ENCODE measurements at places on chromosomes 5 and 9. TPM values are rescaled to one million over a fixed set of nuclear protein-coding genes. Genes with fewer than 3 reads are reported as not detected.

- DNase-seq: peak; percentile 59
Measured at GRCh38 chr5:96807075-96807654, 580 bp downstream of the ERAP1 start.

GRCh38 chr5:53678981-53679660, 118.7 kb downstream of the NDUFS4 start:
- DNase-seq: no peak

DNA sequence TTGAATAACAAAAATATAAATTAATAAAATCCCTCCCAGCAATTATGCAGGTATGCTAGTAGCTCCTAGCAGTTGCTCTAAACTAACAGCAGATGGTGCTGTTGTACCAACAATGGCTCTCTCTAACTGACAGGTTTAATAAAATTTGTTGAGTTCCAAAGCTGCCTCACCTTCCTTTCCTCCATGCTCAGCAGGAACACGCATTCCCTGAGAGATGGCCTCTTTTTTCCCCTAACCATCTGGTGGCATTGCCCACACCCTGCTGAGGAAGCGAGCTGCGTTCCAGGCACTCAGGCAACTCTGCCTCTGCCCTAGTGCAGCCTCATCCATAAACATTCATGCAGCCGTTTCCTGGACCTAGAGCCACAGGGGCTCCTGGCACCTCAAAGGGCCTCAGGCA, 106.2 kb downstream of the KLHL3 start:
- DNase-seq: no peak

GRCh38 chr5:179771311-179771895, 22.4 kb upstream of the LTC4S start:
- no peak for DNase-seq

DNA sequence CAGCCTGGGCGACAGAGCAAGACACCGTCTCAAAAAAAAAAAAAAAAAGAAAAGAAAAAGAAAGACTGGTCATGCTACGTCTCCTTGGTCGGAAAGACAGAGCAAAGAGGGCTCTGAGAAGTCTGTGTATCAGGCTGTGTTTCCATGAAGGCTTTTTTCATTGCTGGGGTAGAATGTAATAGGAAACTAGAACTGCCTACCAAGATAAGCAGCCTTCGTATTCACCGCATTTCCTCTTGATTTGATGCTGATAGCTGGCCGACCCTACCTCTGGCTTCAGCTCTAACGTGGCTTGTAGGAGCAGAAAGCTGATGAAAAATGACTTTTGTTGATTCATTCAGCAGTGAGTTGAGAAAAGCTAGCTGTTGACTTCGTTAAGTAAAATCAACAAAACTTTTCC, 17.4 kb downstream of the SLC1A3 start:
- DNase-seq: no peak

GRCh38 chr9:130018265-130018664, 24.7 kb downstream of the FNBP1 start:
- peak; percentile 58 for DNase-seq

GRCh38 chr9:71965403-71965802, 54.0 kb downstream of the C9orf85 start:
- no peak for DNase-seq

GRCh38 chr9:84447305-84447704, 106.7 kb upstream of the SLC28A3 start:
- no peak for DNase-seq

GRCh38 chr5:55570026-55570425, 35.3 kb upstream of the PLPP1 start:
- DNase-seq: no peak

- no peak for DNase-seq
Measured at GRCh38 chr9:90121762-90122161, 517.0 kb downstream of the GADD45G start.

- DNase-seq: no peak
Measured at GRCh38 chr9:133581011-133581410, 28.2 kb downstream of the FAM163B start.

DNA sequence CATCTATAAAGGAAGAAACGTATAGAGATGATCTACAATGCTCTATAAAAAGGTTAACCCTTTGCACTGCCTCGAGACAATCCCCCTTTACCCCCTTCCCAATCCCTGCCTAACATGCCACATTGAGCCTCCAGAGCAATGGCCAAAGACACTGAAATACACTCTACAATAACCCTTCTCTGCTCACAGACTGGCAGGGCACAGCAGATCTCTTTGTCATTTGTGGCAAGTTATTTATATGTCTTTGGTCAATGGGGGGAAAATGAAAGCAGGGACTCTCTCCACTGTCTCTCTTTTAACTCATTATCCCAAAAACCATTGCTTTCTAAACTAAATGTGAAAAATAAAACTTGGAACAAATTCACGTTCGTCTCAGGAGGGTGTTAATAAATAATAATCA, 51.7 kb downstream of the PTCH1 start:
- no peak for DNase-seq

DNA sequence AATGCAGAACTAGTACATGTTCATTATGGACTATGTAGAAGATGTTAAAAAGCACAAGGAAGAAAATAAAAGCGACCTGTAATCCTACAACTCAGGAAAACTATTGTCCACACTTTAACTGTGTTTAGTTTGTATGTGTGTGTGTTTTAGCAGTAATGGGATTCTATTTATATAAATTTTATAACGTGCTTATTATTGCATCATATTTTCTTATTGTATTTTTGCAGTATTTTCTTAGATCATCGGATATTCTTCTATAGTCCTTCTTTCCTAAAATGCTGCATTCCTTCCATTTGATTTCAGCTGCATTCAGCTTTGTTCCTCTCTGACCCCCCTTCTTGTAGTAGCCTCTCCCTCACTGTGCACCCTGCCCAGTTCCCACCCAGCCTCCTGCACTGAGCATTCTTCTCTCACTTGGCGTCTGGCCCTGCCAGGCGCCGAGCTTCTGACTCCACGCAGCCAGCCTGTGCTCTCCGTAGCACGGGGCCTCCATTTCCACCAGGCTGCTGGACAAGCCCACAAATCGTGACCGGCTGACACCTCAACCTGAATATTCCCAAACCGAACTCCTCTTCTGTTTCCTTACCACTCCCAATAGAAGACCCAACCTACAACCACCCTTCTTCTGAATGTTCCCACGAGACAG, 39.9 kb downstream of the MVB12B start:
- DNase-seq: no peak

DNA sequence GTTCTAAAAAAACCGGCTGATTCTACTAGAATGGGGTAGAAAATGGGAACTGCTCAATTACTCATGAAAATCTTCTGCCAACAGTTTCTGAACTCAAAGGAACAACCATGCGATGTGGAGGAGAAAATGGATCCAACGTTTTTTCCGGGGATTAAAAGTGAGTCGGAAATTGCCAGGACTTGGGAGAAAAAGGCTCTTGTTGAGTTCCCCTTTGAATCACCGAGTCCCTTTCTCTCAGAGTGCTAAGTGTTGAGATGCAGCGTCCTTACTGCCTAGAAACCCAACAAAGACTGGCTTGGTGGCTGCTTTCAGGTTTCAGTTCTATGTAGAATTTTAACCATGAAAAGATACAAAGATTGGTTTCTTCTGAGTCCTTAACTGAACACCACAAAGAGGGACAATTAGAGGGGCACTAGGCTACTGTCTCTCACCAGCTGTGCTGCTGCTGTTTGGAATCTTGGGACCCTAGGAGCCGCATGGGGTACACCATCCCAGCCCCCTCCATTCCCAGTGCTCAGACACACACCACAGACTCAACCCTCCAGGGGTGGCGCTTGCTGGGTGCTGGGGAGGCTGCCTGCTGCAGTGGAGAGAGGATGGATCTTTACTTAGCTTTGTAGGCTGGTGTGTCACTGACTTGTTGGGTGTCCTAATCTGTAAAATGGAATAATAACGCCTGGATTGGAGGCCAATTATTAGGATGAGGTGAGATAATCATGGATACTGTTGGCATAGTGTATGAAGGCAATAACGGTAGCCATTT, 21.5 kb upstream of the NEUROG1 start:
- no peak for DNase-seq

DNA sequence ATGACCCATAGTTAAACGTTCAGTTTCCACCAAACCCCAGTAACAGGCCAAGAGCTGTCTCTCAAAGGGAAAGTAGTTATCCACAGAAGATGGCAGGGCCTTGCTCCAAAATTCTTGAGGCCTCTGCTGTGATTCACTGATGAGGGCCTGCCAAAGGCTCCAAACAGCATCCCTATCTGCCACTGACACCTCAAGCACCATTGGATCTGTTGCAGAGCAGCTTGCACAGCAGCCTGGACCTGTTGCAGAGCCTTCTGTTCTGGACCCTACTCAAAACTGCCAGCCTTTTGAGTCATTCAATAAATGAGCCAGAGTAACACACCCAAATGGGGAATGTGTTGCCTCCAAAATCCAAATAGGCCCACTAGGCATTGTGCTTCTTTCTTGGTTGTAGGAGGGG, 741.5 kb upstream of the RGMB start:
- DNase-seq: no peak

DNA sequence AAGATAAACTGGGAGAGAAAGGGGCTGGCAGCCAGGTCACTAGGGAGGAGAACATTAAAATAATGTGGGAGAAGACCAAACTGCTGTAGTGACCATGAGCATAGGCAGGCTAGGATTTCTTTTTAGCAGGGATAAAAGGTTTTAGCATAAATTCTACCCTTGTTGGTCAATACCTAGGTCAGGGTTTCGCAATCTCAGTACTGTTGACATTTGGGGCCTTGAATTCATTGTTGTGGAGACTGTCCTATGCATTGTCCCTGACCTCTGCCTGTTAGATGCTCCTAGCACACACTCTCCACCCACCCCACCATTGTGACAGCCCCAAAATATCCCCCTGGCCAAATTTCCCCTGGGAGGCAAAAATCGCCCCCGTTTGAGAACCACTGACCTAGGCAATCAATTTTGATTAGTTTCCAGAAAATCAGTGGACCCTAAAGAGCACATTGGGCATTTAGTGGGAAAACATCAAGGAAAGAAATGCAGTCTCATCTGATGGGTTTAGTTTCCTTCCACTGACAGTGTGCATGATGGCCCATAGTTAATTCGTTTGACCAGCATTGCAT, 181.4 kb downstream of the NTRK2 start:
- no peak for DNase-seq

DNA sequence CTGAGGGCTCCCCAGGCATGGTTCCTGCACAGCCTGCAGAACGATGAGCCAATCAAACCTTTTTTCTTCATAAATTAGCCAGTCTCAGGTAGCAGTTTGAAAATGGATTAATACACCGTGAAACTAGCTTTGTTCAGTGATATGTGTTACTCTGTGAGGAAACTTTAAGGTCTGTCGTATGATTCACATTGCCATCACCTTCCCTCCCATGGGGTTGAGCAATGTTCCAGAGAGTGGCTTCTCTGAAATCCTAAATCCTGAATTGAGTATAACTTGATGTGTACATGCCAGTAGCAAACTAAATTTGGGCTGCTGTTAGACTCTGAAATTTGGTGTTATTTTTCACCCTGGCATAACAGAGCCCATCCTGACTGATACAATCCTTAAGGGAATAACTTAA, 866.4 kb upstream of the C9orf72 start:
- DNase-seq: no peak

GRCh38 chr5:39977066-39977655, 552.4 kb upstream of the DAB2 start:
- DNase-seq: no peak

- no peak for DNase-seq
Measured at GRCh38 chr9:72808446-72808768, 144.4 kb downstream of the ALDH1A1 start.

- no peak for DNase-seq
Measured at GRCh38 chr5:104533498-104533897, 970.9 kb upstream of the NUDT12 start.

Gene HCN1
- not detected for total RNA-seq

Gene FGFR4
- total RNA-seq: 0.76 TPM

Gene GDNF
- not detected for total RNA-seq

Gene OR1L8
- not detected for total RNA-seq

Gene CLIC3
- total RNA-seq: 0.43 TPM

Gene SPATA31C1
- not detected for total RNA-seq

Gene ZNF300
- total RNA-seq: 0.85 TPM

Gene KCTD16
- 0.24 TPM for total RNA-seq

Gene ECSCR
- total RNA-seq: 3.7 TPM

Gene WASHC1
- total RNA-seq: 20.8 TPM

Gene WNK2
- 1.2 TPM for total RNA-seq

Gene GFI1B
- not detected for total RNA-seq

Gene SLC36A2
- total RNA-seq: not detected

Gene GABRG2
- total RNA-seq: not detected

Gene DOLPP1
- total RNA-seq: 13.9 TPM

Gene ZNF483
- 3.4 TPM for total RNA-seq

Data from activated CD4-positive, alpha-beta memory T cell treated with anti-CD3 and anti-CD28 coated beads for 36 hours (primary cell).